Stimulated activated CD4-positive, alpha-beta T cell treated with anti-CD3 and anti-CD28 coated beads, Interleukin-2, amount 100 ng/mL, for 24 hours (primary cell): ENCODE measurements at places on chromosomes 7 and 10.

GRCh38 chr7:135508883-135509588 is 866 bp downstream of the CNOT4 start:
- peak; percentile 28 for DNase-seq

DNA sequence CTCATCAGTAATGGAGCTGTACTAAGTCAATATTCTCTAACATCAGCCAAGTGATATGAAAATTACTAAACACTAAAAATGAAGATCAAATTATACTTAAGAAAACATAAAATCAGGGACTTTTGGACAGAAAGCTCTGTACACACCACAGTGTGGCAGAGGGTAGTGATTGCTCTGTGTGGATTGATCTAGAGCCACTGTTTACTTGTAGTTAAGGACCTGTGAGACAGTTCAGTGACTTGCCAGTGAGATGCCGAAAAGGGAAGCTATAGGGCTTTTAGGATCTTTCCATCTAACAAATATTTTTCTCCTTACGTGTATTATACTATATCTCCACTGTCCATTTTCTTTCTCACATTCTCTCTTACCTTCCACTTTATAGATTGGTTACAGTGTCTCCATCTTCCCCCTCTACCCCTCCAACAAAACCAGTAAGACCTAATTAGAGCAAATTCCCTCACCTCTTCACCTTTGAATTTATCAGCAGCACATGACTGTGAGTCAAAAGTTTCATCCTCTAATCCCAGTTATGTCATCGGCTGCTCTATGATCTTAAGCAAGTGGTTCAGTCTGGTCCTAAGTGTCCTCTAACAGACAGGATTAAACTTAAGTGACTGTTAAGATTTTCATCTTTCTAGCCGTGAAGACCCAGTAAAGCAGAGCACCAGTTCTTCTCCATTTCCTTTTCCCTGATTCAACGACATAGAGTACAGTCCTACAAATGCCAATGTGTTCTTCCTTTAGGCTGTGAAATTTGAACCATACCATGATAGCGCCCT is 6.9 kb downstream of the PIK3CG start:
- no peak for DNase-seq

GRCh38 chr7:36029853-36030515 is 123.1 kb upstream of the EEPD1 start:
- DNase-seq, result no peak

GRCh38 chr7:116538138-116538537 is 13.3 kb downstream of the CAV1 start:
- DNase-seq, result no peak

DNA sequence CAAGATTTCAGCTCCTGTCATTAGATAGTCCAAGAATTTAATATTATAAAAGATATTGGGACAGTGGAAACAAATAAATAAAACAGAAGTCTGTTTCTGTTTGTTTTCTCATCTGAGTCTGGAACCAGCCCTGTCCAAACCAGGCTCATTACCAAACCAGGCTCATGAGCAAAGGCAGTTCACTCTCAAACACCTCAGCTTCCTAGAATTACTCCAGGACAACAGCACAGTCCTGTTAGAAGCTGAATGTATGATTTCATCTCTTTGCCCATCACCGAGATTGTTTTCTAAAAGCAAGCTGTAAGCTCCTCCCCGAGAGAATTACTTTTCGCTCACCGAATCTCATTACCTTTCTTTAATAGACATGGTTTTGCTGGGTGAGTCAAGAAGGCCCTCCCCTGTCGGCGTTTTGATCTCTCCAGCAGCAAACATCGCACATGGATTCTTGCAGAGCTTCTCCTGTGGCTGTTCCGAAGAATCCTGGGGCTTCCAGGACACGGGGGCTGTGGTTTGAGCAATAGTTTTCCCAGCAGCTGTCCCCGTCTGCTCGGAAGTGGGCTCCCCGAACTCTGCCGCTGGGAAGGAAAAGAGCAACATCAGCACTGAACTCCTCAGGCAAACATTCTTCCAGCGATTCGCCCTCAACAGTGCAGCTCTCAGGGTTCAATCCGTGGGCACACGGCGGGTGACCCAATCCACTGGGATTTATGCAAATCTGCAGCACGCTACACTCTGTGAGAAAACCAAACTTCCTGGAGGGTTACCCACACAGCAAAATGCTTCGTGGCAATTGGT is 112.5 kb downstream of the SVIL start:
- no peak for DNase-seq

- no peak for DNase-seq
Measured at GRCh38 chr10:86303626-86304025, 63.0 kb downstream of the GRID1 start.

- DNase-seq, result no peak
Measured at GRCh38 chr10:114096864-114097263, 53.2 kb downstream of the ADRB1 start.

GRCh38 chr10:77899690-77900089 is 26.9 kb downstream of the DLG5 start:
- no peak for DNase-seq

DNA sequence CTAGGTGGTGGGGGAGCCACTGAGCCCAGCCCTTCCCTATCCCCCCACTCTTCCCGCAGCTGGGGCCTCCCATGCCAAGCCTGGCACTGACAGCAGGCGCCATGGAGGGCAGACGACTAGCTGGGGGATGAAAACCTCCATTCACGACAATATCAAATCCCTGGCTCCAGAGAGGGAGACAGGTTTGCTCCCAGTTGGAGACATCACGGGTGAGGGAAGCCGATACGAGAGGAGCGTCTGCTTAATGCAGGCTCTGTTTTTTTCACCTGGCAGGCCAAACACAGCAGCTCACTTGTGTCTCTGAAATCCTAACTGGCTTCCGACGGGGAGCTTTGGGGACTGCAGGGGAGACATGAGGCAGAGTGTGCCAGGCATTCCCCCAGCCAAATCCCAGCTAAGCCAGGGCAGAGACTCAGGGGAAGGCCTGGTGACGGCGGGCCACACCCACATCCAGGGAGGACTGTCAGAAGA is 307.4 kb upstream of the ZMIZ1 start:
- no peak for DNase-seq

DNA sequence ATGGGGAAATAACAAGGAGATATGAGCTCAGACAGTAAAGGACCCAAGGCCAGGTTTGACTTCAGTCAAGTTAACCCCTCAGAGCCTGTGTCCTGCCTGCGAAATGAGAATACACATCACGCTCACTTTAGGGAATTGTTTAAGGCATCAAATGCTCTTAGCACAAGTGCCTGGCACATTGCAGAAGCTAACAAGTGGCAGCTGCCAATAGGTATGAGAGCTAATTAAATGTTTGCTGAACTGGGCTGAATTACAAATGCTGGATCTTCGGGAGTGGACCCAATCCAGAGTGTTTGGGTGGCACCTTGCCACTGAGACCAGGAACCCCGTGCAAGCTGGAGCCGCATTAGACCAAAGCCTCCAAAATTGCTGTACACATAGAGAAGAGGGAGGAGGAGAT is 136.8 kb downstream of the C10orf90 start:
- no peak for DNase-seq

DNA sequence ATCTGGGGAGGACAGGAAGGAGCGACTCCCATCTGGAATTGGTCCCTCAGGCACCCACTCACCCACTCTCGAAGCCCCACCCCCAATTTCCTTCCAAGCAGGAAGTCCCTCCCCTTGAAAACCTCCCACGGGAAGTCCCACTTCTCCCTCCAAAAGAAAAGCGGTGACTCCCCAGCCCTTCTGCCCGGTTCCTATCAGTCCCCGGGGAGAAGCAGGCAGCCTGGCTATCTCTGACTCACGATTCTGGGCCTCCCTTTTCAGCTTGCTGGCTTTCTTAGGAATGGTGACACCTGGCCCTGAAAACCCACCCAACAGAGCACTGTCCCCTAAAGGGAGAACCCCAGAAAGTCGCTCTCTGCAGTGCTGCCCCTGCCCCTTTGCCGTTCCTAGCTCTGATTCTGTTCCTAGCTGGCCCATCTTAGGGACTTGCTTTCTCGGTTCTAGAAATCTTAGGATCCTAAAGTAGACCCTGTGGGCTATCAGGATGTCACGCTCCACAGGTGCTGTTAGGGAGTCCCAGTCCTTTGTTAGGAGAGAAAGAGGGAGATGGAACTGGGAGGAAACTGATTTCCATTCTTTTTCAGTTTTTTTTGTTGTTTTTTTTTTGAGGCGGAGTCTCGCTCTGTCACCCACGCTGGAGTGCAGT is 6.0 kb downstream of the TSC22D4 start:
- peak; percentile 19 for DNase-seq

GRCh38 chr7:71325151-71325550 is 193.2 kb downstream of the GALNT17 start:
- DNase-seq, result no peak

DNA sequence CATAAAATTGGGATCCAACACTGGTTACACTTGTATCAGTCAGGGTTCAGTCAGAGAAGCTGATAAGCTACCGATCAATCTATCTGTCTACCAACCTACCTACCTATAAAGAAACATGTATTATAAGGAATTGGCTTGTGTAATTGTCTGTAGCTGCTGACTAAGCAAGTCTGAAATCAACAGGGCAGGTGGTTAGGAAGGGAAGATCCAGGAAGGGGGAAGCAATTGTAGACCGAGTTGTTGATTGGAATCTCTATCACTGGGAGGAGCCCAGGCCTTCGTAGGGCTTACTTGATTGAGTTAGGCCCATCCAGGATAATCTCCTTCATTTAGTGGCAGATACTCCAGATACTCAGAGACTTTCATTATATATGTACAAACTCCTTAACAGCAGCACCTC is 271.5 kb upstream of the TEX47 start:
- DNase-seq, result no peak

- DNase-seq, result no peak
Measured at GRCh38 chr7:124457841-124458240, 307.8 kb downstream of the GPR37 start.

DNA sequence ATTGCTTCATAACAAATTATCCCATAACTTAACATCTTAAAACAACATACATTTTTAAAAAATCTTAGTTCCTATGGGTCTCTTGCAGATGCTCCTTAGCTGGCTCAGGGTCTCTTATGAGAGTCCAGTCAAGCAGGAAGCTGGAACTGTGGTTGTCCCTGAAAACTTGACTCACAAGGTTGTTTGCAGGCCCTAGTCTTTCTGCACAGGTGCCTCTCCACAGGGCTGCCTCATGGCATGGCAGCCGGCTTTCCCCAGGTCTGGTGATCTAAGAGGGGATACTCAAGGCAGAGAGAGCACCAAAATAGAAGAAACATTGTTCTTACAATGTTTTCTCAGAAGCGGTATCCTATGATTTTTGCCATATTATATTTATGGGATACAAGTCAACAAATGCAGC is 127.1 kb downstream of the CDK14 start:
- no peak for DNase-seq

DNA sequence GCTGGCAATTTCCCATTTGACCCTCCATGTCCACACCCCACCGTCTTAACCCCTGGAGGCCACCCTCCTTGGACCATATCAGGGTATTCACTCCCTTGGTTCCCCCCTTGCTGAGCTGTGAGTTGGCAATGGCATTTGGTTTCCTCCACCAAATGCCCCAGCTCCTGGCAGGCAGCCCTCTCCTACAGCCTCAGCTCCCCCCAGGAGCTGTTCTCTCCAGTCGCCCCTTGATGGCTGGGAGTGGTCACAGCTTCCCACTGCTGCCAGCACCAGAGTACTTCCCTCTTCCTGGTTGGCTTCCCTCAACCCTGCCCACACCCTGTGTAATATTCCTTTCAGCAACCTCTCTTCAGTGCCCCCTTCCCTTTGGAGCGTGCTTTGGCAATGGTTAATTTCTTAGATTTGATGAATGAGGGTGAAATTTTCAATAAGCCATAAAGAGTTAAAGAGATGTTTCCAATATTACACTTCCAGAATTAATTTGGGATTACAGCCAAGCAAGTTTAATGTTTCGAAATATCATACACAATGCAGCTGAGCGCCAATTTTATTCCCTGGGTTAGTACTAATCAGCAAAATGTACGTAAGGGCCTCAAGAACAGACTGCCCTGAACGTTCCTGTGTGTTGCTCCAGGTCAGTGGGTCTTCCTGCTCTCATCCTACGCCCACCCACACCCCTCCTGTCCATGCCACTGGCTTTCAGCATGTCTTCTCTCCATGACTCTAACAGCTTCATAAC is 207.1 kb upstream of the NFE2L3 start:
- no peak for DNase-seq

DNA sequence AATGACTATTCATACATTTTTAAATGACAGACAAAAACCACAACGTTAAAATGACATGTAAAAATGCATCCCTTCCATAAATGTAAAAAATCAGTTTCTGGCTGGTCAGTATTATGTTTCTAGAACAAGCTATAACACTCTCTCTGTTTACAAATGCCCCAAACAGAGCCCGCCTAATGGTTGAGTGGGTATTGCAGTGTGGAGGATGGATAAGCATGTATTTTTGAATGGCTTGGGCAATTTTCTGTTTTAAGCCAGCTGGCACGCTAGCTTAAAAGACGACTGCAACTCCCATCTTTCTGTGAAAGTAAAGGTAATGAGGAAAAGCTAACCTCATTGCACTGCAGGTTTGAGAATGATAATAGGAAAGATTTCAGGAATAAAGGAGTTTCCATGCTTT is 430.7 kb downstream of the PARD3 start:
- DNase-seq, result no peak

DNA sequence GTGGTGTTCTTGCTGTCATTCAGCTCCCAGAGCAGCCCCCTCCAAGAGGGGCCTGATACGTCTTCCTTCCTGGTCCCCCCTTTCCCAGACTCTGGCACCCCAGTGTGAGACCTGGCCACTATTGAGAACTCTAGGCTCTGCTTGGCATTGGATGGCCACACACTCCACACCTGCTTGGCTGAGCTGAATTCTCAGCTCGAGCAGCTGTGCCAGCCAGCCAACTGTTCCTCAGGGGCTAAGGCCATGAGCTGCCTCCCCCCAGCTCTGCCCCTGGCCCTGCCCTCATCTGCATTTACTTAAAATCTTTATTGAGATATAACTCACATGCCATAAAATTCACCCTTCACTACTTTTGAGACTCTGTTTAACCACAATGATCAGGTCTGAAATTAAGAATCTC is 6.7 kb downstream of the TLL2 start:
- DNase-seq, result no peak
